Uterus (tissue), 4 donors: ENCODE measurements at places on chromosomes 1 and 21. TPM values are rescaled to one million over a fixed set of nuclear protein-coding genes. Genes with fewer than 3 reads are reported as not detected.

The FCER1A gene
- 0.76 TPM for total RNA-seq

The KRTAP12-2 gene
- not detected for total RNA-seq

The ARHGAP30 gene
- 2.7 TPM for total RNA-seq

The ATP1A4 gene
- total RNA-seq = not detected

DNA sequence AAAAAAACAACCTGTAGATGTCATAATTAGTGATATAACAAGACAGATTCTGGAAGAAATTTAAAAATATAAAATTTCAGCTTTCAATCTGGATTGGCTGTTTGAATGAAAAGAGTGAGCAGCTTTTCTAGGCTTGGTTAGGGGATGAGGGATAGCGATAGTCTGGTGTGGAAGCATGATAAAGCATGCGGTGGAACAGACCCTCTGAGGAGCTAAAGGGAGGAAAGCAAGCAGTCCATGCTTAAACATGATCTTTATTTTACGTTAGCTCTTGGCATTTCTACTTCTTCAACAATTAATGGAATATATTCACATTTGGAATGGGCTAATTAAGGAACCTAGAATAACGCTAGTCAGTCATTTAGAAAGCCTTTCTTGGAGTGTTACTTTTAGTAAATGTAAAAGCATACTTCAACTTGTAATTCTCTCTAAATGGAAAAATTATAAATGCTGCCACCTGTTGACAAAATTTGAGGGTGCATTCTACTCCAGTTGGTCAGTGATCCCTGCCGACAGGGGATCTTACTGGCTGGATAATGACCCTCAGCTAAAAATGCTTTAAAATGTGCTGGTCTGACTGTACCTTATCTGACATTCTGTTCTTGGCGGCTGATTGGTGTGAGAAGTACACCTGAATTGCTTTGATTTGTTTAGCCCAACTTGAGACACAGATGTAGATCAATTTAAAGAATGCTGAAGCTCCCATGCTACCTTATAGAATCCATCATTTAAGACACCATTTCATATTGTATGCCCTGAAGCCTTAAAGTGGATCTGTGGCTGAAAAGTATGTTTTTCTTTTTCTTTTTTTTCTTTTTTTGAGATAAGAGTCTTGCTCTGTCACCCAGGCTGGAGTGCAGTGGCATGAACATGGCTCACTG, 61.2 kb downstream of the AK4 start:
- DNase-seq = no peak

The AMY2B gene
- total RNA-seq = 46.5 TPM

The RPAP2 gene
- total RNA-seq = 7.6 TPM

DNA sequence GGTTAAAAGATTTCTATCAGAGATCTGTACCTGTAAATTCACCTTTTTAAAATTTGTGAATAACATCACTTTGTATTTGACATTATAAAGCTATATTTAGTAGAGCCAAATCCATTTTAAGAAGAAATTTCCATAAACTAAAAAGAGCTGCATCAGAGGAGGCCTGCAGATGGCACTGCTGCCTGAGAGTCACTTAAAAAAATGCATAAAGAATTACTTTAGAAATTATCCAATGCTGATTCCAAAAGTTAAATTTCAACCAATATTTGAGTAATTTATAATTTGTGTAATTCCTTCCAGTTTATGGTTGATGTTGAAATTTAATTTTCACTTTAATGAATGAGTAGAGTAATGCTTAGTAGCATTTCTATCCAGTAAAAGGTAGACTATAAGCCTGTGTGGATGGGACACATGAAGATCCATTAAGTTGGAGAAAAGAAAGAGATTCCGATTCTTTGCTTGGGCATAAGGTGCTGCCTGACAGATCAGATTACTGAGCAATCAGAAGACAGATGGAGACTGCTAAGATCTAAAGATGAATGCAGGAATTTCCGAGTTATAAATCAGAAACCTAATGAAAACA, 20.7 kb upstream of the RPE65 start:
- no peak for DNase-seq

DNA sequence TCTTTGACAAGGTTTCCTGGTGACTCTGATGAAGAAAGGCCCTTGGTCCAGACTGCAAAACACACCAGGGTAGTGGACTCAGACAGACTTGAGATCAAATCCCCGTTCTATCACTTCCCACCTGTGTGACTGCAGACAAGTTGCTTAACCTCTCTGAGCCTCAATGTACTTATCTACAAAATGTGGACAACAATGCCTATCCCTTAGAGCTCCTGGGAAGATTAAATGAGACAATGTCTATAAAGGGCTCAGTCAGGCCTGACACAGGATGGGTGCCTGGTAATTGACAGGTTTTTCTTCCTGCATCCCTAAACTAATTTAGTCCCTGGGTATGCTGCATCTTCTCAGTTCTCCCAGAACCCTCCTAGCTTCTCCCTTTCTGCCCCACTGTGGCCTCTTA, 37.9 kb upstream of the ZBTB40 start:
- DNase-seq = no peak

- no peak for DNase-seq
Observed at GRCh38 chr21:28737674-28738419, 254.8 kb downstream of the LTN1 start.

DNA sequence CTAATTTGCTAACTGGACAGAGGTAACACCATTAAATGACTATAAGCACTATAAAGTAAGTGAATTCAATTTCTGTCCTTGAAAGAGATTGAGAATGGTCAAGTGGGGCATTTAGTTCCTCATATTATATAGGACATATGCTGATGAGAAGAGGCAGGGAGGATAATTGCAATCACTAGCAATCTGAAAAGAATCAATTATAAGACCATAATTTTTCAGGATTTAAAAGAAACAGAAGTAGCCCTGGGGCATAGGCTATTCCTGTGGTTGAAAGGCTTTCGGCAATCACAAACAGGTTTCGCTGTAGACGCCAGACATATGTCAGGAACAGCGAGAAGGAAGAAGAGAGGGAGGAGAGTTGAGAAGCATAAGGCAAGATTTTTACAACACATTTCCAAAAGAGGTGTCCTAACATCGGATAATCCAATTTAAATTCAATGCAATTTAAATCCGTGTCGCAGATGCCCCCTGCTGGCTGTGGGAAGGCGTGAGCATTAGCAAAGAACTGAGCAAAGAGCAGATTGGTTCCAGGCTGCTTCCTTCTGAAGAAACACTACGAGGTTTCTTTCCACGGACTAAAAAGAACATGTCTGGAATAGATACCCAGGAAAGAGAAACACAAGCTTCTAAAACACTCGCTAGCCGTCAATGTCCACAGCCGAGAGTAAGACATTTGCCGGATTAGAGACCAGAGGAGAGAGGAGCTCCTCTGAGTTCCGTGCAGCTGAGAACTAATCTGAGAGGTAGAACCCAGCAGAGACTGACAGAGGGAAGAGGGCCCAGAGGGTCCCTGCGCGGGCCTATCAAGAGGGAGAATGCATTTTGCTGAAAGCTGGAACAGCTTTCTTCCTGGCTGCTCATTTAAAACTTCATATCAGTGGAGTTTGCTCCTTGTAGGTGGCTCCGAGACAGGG, 27.9 kb downstream of the RGS5 start:
- DNase-seq = peak; percentile 58

GRCh38 chr1:157194731-157195520, 56.7 kb upstream of the ETV3 start:
- no peak for DNase-seq

The NMNAT2 gene
- total RNA-seq = 1.5 TPM

The S100A2 gene
- not detected for total RNA-seq

The GUCA2B gene
- not detected for total RNA-seq

- DNase-seq = no peak
Observed at GRCh38 chr1:154557248-154557938, 1.1 kb downstream of the UBE2Q1 start.

GRCh38 chr1:119340861-119341261, 27.7 kb upstream of the HAO2 start:
- no peak for DNase-seq

The DNAI4 gene
- 30.6 TPM for total RNA-seq

The NT5C1A gene
- not detected for total RNA-seq

DNA sequence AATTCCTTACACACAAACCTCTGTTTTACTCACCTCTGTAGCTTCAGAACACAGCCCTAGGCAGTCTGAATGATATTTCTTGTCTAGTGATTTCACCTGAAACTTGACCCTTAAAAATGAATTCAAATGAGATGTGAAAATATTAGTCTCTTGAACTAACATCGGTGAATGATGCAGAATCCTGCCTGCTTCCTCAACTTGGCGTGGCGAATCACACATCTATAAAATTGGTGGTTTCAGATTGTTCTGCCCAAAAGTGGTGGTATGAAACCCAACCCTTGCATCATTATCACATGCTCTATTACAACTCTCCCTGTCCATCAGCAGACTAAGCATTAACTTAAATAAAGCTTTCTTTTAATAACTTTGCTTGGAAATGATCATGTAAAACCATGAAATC, 26.9 kb upstream of the C1orf21 start:
- no peak for DNase-seq

The NHLH1 gene
- total RNA-seq = not detected

DNA sequence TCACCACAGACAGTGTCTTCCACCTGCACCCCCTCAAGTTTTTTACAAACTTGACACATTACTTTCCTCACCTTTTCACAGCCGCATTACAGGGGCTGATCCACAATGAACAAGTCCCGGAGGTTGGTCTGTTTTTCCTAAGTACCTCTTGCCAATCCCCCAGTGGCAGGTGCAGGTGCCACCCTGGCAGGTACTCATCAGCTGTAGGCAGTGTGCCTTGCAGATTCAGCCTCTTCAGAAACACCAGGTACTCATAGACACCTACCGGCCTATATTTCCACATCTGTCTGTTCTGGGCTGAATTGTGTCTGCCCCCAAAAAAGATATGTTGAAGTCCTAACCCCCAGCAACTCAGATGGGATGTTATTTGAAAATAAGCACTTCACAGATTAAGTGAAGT, 81.4 kb upstream of the CNIH3 start:
- DNase-seq = no peak

GRCh38 chr1:106406114-106406513, 650.4 kb upstream of the PRMT6 start:
- no peak for DNase-seq

The CD48 gene
- total RNA-seq = 0.51 TPM

The MYCBP gene
- total RNA-seq = 38.7 TPM

The HES2 gene
- 0.21 TPM for total RNA-seq

DNA sequence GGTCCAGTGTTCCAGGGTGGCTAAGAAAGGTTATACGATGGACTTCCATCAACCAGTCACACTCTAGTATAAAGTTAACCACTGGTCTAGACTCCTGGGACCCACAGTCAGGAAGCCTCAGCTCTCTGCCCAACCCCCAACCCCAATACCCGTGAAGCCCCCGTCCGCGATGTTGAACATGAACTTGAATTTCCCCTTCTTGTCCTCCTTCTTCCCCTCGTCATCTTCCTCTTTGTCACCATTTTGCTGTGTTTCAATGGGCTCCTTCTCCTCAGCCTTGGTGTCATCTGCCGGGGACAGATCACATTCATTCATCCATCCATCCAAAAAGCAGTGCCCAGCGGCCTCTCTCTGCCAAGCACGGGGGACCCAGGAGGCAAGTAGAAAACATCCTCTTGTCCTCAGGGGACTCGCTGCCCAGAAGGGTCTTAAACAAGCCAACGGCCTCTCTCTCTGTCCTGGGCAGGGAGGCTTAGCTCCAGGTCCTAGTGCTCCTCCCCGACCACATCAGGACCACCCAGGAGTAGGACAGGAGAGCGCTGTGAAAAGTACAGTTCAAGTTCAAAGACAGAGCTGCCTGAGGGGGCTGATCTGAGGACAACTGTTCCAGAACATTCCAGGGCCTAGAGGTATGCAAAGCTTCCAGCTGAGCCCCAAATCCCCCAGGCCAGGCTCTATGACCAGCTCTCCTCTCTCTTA, 66.5 kb downstream of the KCNAB2 start:
- no peak for DNase-seq

- DNase-seq = no peak
Observed at GRCh38 chr1:183477986-183478781, 5.9 kb downstream of the SMG7 start.

GRCh38 chr1:154831462-154831861, 38.6 kb downstream of the KCNN3 start:
- DNase-seq = no peak

The ANGPTL3 gene
- total RNA-seq = not detected

DNA sequence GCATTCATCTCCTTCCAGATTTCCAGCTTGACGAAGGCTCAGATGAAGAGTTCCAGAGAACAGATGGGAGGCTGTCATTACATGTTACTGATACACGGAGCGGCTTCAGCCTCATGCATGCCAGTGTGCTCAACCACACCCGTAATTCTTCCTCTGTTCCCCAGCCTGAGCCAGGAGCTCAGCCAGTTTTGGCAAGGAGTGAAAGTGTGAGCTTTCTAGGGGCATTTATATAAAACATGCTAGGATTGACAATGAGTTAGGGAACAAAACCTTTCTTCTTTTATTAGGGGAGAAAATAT, 290.4 kb upstream of the PLXNA2 start:
- no peak for DNase-seq

The GNAT2 gene
- not detected for total RNA-seq

- DNase-seq = peak; percentile 80
Observed at GRCh38 chr1:9689011-9689706, 37.6 kb downstream of the PIK3CD start.

The FMO4 gene
- not detected for total RNA-seq

DNA sequence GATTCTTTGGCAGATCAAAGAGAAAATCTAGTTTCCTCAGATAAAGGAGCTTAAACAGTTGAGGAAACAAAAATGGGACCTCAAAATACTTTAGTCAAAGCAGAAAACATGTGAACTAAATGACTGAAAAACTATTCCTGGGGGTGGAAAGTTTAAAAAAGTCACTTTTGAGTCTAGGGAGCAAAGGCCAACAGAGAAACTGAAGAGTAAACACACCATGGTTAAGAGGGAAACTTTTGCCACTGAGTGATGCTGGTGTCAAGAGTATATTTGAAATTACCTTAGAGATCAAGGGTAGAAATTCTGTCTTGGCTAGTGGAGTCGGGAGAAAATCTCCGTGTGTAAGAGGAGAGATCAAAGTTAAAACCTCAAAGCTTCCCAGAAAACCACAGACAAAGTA, 501.2 kb upstream of the ADGRL4 start:
- DNase-seq = no peak

DNA sequence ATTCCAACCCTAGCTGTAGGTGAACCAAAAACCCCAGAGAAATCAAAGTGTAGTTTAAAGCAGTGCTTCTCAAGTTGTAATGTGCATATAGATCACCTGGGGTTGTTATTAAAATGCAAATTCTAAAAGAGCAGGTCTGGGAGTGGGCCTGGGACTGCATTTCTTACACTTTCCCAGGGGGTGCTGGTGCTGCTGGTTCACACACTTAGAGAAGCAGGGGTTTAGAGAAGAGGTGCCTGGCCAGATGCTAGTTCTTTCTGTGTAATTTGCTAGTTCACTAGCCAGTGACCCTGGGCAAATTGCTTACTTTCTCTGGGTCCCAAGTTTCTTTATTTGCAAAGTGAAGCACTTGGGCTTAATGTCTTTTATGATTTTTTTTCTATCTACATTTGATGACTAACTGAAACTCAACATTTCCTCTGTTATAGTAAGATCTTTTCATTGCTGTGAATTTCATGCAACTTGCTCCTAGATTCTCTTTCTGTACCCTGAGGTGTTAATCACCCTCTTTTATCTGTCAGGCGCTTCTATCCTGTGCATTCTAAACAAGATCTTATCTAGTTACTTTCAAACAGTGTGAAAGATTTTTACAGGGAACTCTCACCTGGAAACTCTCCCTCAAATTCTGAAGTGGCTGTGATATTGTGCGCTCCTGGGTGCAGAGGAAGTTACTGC, 141.9 kb upstream of the UBE2U start:
- DNase-seq = no peak

The RBM11 gene
- total RNA-seq = 8.2 TPM

GRCh38 chr21:37230632-37231248, 36.4 kb downstream of the VPS26C start:
- no peak for DNase-seq

GRCh38 chr1:209733409-209734192, 22.3 kb upstream of the TRAF3IP3 start:
- DNase-seq = no peak

GRCh38 chr1:175755516-175756070, 12.2 kb upstream of the TNR start:
- no peak for DNase-seq
